ENCODE measurements at places on chromosomes 13 and 19.

GRCh38 chr13:66689037-66689619, 541.0 kb downstream of the PCDH9 start:
- no peak for DNase-seq

GRCh38 chr19:1909761-1910080, 4.5 kb downstream of the ADAT3 start:
- DNase-seq = no peak

GRCh38 chr19:19381007-19381926, 24.2 kb upstream of the GATAD2A start:
- no peak for DNase-seq

- no peak for DNase-seq
Measured at GRCh38 chr19:57786906-57787305, 17.4 kb downstream of the ZNF586 start.

GRCh38 chr19:42280815-42281145, 11.7 kb downstream of the CIC start:
- DNase-seq = no peak

GRCh38 chr19:12453495-12453894, 12.7 kb upstream of the ZNF443 start:
- no peak for DNase-seq

- DNase-seq = no peak
Measured at GRCh38 chr19:39223703-39224279, 19.7 kb upstream of the SYCN start.

DNA sequence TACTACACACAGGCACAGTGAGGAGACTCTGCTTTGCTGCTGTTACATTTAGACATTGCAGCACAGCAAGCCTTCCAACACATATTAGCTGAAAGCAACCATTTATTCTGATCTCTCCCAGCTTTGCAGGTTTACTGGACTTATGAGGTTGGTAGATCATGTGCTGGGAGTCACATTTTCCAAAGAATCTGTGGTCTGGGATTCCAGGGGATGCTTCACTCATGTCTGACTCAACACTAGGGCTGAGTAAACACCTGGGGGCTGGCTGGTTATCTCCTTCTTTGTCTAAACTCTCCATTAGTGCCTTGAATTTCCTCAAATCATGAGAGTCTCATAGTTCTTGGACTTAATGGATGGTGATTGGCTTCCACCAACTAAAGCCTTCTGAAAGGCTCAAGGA, 5.4 kb upstream of the LGALS13 start:
- DNase-seq = no peak

DNA sequence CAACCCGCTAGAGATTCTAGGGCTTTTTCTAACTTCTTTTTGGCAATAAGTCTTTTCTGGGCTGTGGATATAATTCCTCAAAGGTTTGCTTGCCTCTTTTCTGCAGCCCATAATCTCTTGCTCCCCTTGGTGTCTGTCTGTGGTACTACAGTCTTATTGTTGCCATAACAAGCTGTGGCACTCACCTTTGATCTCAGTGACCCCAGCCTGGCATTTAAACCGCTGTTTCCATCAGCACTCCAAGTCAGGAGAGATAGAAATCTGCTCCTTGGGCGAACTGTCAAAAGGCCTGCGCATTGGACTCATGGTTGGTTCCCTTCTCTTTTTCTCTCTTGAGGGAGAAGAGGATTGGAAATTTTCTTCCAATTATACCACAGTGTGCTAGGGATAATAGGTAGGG, 14.5 kb upstream of the MPHOSPH8 start:
- DNase-seq = no peak

DNA sequence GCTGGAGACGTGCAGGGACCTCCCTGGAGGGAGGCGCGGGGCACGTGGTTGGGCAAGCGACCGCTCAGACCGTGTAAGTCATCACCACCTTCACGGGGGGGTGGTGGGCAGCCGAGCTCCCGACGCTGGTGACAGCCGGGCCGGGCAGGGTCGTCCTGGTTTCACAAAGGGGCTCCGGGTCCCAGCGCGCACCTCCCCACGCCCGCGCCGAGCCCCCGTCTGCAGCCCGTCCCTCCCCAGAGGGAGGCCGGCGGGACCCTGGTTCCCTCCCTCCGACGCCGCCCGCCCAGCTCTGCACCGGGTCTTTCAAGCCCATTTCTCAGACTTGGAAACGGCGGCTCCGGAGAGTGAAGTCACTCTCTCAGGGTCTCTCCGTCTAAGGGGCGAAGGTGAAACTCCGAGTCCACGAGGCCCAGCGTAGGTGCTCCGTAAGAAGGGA, 729 bp upstream of the ARID3A start:
- peak; percentile 77 for DNase-seq

DNA sequence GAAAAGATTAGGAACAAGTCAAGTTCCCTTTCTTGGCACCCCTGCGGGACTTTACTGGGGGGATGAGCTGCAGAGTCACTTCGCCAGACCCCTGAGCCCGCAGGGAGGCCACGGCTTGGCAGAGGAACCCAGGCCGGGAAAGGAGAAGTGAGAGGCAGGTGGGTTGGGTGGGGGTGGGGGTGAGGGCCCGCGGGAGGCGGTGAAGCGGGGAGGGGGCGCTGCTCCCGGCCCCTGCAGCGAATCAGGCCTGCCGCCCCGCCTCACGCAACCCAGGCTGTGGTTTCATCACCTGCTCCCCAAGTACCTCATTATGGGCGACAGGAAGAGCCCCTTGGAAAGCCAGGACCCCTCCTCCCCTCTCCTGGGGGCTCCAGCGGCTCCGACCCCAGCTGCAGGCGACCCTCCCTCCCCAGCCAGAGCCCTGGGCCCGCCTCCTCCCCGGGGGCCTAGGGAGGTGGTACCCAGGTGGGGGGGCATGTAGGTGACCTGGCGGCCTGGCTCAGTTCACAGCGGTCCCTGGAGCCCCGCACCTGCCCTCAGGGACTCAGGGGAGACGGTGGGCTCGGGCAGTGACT, 9.5 kb downstream of the MEF2B start:
- DNase-seq = no peak

DNA sequence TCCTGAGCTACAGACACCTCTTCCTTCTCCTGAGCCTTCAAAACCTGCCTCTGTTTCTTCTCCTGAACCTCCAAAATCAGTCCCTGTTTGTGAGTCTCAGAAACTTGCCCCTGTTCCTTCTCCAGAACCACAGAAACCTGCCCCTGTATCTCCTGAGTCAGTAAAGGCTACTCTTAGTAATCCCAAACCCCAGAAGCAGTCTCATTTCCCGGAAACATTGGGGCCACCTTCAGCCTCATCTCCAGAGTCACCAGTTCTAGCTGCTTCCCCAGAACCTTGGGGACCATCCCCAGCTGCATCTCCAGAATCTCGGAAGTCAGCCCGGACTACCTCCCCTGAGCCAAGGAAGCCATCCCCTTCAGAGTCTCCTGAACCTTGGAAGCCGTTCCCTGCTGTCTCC, 10.0 kb downstream of the CHAMP1 start:
- DNase-seq = no peak

DNA sequence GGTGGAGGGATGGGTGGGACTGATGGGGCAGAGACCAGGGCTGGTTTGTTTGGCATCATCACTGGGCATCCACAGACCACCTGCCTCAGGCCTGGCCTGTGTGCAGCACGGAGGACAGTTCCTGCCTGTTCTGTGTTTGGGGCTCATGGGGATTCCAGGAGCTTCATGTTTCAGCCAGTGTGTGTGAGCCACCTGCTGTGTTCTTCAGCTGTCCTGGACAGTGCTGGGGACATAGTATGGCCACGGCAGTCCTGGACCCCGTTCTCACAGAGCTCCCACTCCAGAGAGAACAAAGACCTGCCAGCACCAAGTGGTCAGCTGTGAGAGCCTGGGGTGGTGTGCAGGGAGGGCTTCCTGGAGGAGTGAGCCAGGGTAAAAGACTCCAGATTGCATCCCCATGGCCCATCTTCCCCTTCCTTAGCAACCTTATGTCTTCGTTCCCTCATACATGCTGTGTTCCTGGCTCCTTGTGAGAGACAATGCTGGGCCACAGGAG, 2.0 kb upstream of the CCDC97 start:
- DNase-seq = no peak

DNA sequence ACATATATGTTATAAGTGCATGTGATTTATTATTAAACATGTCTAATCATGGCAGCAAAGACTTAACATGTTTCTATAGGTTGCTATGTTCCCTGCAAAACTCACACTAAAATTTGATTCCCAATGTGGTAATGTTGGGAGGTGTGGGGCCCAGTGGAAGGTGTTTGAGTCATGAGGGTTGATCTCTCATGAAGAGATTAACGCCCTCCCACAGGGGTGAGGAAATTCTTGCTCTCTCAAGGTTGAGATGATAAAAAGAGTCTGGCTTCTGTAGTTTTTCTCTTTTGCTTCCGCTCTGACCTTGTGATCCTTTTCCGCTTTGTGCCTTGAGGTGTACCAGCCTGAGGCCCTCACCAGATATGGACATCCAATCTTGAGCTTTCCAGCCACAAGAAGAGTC, 737.5 kb upstream of the SLITRK5 start:
- no peak for DNase-seq

- no peak for DNase-seq
Measured at GRCh38 chr19:45824041-45824471, 8.9 kb upstream of the RSPH6A start.

GRCh38 chr13:37806666-37807065, 62.9 kb downstream of the TRPC4 start:
- no peak for DNase-seq

- DNase-seq = no peak
Measured at GRCh38 chr19:3554254-3555083, 2.9 kb downstream of the MFSD12 start.

GRCh38 chr13:110034031-110034549, 247.7 kb upstream of the IRS2 start:
- no peak for DNase-seq
